Activated CD4-positive, alpha-beta T cell treated with anti-CD3 and anti-CD28 coated beads, Interleukin-2, Interleukin-6, amounts not matched to agents 100 ng/mL and 50 ng/mL, durations not matched to agents 16 hours and 8 hours (primary cell): ENCODE measurements at places on chromosomes 7 and 10.

- no peak for DNase-seq
Observed at GRCh38 chr7:91233212-91233611, 31.0 kb upstream of the FZD1 start.

DNA sequence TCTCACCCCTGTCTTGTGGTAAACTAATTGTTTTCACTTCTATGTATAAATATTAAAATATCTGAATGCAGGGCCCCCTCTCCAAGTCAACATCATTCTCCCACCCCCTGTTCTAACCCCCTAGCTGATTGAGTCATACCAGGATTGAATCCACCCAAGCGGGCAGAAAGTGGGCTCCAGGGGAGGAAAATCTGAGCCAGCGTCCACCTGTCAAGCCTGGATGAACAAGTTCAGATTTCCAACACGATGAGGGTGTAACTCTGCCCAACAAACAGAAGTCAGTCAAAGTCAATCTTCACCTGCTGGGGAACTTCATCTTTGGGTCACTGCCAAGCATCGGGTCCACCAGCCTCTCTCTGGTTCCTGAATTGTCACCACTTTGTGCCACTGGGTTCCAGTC is 162.9 kb upstream of the CELF2 start:
- DNase-seq = no peak

DNA sequence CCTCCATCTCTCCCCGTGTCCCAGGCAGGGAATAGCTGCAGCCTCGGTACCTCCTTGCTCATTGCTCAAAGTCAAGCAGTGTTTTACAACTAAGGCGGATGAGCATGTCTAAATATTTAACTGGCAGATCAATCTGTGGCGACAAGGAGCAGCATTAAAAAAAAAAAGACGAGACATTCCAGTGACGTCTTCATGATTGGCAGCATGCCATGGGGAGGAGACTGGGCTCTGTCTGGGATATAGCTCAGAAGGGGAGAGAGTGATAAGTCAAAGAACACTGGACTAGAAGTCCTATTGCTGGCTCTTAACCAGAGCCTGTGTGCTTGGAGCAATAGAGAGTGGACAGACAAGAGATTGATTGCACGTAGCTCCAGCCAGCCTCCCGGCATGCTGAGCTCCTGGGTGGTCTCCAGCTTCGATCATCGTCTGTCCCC is 287.5 kb upstream of the PODXL start:
- DNase-seq = no peak

DNA sequence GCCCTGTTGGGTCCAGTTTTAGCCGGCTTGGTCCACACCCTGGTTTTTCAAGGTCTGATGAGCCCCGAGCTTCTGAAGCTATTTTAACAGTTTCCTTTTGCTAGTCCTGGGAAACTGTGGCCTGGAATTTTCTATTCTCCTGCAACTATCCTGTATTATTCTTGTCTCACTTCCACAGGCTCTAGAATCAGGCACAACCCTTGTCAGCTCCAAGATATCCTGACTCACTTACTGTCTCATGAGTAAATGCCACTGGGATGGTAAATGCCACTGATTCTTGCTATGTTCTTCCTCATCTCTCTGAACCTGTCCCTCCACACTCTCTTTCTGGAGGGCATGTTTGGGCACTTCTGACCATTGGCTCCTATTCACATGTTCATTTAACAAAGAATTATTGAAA is 611.5 kb upstream of the IGFBP3 start:
- DNase-seq = no peak

GRCh38 chr10:11205030-11205772 is 187.5 kb downstream of the CELF2 start:
- DNase-seq = peak; percentile 58

DNA sequence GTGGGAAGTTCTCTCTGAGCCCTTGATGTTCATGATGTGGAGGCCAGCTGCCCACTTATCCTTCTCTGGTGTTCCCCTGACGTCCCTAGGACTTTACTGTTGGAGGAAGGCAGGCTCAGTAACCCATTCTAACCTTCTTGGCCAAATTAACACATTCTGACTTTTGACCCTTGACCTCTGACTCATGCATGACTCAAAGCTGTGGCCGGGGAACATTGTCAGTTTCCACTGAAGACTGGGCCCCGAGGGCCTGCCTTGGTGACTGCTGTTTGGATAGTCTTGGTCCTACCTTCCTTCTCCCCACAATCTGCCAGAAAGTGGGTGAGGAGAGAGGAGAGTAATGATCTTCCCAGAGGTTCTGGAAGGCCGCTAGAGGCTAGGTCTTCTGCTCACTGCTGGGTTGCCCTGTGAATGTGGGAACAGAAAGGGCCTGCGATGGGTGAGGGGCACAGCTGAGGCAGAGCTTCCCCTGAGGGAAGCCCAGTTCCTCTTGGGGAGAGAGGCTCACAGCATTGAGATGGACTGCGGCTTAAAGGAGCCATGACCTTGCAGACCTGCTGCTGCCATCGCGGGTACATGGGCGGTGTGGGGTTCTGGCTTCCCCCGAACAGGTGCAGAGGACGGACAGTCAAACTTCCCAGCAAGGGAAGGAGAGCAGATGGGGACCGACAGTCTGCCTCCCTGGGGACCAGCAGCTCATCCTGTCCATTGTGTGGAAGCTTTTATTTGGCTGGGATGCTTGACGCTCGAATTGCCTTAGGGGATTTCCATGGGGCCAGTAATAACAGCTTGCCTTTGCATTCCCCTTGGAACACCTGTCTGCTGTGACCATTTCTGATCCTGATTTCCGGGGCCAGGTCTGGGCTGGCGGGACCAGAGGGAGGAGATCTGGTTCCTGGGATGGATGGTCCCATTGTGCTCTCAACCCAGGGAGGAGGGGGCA is 43.8 kb downstream of the ADAMTS14 start:
- DNase-seq = peak; percentile 49

DNA sequence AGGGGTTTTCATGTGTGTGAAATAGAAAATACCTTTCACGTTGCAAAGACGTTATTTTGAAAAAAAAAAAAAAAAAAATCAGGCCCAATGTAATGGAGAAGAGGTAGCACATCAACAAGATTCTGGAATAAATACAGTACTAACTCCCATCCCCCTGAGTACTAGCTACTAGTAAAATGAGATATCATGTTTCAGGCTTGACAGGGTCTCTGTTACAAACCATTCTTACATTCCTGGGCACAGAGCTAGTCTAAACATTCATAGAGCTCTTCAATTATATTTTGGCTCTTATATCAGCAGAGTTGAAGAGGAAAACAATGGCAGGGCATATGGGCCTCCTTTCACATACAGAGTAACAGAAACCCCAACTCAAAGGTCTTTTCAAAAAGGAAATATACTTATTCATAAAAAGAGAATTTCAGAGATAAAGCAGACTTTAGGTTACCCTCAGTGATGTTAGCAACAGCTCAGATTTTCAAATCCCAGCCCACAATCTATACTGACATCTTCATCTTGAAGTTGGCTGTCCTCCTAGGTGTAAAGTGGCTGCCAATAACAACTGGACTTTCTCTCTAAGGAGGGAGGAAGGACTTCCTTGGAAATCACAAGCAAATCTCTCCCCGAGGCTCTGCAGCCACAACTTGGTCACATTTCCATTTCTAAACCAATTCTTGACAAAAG is 18.6 kb downstream of the C7orf33 start:
- no peak for DNase-seq

DNA sequence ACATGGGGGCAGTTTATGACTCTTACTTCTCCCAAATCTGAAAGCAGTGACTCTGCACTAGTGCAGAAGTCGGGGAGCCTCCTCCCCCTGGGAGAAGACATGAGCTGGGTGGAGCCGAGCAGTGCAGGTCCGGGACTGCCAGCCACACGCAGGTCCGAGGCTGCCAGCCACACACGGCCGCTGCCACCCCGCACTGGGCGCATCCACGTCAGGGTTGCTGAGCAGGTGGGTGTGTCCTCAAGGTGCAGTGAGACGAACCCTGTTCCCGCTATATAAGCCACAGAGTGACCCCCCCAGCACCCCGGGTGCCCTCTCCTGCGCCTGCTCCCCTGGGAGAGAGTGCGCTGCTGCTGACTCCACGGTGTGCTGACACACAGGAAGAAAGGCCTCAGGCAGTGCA is 430.2 kb downstream of the PTPRN2 start:
- DNase-seq = no peak

DNA sequence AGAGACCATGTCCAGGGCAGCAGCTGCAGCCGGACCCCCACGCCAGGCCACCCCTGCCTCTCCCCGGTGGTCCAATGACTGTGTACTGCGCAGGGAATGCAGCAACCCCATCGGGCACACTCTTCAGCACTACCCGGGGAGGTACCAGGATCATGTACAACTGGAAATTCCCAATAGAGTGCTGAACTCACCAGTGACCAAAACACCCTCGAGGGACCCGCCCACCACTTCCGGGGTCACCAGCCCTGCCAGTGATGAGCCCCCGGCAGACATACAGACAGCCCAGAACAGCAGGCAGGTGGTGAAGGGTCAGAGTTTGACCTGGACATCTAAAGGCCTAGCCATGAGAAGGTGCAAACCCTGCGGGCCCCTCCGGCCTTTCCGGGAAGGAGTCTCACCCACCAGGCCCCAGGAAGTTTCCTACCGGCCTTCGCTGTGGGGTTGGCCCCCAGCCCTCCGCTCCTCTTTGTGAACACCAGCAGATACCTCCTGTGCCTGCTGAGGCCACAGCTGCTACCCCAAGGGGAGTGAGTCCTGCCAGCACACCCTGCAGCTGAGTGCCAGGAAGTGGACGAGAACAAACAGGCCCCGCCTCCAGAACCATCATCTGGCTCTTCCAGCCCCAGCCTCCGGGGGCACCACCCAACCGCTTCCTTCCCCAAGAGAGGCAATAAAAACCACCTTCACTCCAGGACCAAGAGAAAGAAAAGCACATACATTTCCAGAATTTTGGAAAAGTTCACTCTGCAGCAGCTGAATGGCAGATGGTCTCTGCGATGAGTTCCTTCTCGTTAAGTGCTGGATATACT is 5.0 kb upstream of the ANKRD61 start:
- peak; percentile 69 for DNase-seq

GRCh38 chr7:67842571-67842970 is 845.9 kb downstream of the TYW1 start:
- DNase-seq = no peak

DNA sequence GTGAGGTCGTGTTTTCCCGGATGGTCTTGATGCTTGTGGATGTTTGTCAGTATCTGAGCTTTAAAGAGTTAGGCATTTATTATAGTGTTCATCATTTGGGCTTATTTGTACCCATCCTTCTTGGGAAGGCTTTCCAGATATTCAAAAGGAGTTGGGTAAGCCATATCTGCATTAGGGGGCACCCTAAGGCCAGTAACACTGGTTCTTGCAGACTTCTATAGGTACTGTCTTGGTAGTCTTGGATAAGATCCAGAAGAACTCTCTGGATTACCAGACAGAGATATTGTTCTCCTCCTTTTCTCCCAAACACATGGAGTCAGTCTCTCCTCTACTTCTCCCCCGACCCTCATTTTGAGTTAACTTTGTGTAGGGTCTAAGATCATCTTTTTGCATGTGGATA is 92.8 kb downstream of the SDK1 start:
- DNase-seq = no peak

DNA sequence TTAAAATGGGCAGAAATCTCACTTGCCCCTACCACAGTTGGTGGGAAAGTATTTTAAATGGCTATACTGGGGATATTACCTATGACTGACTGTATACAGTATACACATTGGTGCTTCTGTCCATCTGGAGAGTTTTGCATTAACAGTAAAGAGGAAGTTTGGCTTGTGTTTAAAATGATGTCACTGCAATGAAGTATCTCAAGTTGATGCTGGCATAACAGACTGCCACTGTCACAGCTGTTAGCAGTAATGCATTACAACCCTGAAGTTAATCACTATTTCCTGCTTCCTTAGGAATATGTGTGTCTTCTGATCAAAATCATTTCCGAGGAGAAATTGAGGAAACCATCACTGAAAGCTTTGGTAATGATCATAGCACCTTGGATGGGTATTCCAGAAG is 1.9 kb downstream of the DKK1 start:
- no peak for DNase-seq

DNA sequence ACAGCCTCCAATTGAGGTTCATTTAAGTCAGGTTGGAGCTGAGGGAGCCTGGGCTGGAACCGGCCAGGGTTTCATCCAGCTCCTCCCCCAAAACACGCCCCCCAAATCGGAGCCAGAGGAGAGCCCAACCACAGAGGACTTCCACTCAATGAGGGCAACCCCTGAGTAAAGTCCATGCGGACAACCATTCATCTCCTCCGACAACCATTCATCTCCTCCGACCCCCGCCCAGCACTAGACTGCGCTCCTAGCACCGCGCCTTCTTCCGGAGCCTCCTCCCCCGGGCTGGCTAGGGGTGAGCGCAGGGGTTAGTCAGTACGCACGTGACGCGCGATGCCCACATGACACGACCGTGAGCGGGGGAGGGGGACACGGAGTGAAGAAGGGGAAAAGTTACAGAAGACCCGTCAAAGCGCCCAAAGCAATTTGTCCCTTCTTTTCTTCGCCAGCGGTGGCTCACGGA is 1.4 kb downstream of the MAGI2 start:
- no peak for DNase-seq

DNA sequence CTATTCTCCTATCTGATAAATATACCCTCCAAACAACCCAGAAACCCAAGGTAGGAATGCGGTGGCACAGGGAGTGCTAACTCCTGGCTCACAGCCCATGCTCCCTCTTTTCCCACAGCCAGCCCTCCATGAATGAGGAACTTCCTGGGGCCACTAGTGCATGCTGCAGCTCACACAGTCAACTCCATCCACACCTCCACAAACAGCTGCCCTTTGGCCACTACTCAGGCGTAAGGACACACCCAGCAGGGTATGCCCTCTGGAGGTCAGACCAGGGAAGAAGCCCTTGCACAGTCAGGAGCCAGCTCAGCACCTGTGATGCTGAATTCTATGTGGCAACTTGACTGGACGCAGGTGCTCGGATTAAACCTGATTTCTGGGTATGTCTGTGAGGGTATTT is 85.2 kb upstream of the PIK3CG start:
- no peak for DNase-seq

DNA sequence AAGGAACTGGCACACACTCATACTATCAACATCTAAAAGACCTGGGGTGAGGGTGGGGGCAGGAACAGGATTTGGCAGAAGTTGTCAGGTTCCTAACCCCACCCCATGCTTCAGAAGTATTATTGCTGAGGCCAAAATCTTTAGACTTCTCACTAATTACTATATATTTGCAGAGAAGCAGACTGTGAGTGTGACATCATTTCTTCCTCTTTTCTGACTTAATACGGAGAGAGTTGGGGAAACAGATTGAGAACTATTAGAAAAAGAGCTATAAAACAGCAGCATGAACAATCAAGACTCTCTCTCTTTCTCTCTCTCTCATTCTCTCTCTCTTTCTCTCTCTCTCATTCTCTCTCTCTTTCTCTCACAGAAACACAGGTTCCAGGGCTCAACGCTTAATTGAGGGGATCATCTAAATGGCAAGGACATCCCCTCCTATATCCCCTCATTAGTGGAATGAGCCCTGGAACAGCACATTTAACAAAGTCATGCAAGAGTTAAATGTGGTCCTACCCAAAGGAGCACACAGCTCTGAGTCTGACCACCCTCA is 94.8 kb downstream of the KCNMA1 start:
- DNase-seq = no peak

- DNase-seq = no peak
Observed at GRCh38 chr10:7998831-7999230, 55.7 kb upstream of the GATA3 start.

- DNase-seq = no peak
Observed at GRCh38 chr10:132209130-132209529, 22.4 kb downstream of the DPYSL4 start.
